ENCODE measurements at places on chromosomes 11 and 22.
A peak's percentile ranks its signal among the peaks of the same experiment; 100 is the strongest.

DNA sequence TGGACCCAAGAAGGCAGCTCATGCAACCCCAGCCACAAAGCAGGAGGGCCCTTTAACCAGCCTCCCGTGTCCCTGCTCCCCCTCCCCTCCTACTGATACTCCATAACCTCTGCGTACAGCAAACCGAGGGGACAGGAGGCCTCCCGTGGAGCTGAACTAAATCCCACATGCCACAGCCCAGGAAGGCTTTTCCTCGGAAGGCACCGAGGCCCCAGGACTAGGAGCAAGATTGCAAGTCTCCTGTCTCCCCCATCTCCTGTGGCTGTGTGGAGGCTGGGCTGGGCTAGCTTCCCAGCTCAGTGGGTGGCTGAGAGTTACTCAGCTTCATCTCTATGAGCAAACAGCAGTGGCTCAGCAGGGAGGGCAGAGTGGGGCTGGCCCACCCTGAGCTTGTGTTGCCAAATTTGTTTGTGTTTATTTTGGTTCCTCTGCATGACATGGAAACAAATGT, 62.7 kb upstream of the NECTIN1 start:
- peak; percentile 37 for DNase-seq

- DNase-seq, result peak; percentile 22
Measured at GRCh38 chr11:17250561-17251350, 25.8 kb upstream of the NUCB2 start.

DNA sequence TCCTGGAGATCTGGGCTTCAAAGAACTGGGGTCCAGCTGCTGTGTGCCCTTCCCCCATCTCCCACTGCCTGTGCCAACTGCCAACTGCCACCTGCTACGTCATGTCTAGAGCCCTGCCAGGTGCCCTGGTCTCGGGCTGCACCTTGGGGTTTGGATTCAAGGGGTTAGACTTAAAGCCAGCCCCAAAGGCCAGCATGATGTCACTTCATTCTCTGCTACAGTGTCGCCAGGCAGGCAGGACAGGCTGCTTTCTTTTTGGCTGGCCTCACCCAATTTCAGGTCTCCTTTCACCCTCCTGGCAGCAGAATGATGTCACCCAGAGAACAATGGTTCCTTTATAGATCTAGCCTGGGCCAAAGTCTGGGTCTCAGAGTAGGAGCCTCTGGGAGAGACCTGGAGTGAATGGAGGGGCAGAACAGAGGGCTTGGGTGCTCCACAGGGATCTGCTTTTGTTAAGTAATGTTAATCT, 79.5 kb upstream of the CRYBB3 start:
- no peak for DNase-seq

GRCh38 chr11:102546427-102546826, 15.9 kb upstream of the MMP7 start:
- DNase-seq, result no peak

GRCh38 chr22:35152316-35152715, 86.4 kb downstream of the ISX start:
- DNase-seq, result no peak

DNA sequence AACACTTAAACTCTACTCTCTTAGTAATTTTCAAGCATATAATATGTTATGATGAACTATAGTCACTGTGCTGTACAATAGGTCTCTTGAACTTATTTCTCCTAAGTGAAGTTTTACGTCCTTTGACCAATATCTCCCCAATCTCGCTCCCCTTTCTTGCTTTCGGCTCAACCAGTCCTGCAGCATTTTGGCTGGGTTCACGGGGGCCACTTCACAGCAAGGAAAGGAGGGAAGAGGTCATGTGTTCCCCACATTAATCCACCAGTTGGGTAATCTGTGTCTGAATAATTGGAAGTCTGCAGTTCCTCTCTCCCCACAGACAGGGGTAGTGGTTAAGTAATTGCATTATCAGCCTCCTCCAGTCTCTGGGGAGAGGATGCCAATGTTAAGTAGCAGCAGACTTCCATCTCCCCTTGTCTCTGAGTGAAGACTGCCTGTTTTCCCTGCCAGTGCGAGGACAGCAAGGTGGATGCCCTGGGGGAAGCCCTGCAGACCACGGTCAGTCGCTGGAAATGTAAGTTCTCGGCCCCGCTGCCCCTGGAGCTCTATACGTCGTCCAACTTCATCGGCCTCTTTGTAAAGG, 59.2 kb upstream of the CRTAM start:
- DNase-seq, result no peak

DNA sequence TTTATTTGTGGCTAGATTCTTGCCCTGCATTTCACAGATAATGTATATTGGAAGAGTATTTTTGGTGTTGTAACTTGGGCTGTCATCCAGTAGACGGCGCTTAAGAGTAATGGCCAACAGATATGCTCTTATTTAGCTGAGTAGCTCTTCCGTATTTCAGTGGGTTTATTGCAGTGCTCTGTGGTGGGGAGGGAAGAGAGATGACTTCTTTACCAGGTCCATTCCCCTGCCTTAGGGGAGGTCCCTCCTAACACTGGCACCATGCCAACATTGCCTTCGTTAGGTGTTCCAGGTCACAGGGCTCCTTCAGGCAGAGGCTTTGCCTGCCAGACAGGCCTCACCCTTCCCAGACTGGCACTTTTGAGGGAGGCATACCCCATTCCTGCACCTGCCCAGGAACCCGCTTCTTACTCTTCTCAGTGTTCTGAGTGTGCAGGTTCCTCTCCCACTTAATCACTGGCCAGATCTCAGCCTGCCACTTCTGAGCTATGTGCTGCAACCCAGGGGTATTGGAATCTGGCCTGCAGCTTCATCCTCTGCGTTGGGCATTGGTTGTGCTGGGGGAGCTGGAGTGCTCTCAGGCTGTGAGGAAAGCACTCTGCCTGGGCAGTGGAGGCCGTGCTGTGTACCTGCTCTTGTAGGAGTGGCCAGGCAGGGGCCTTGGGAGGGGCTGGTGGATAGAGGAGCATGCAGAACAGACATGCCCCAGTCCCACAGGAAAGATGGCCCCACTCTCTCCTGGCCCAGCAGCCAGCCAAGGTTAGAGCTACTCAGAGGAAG, 29.4 kb upstream of the SLN start:
- DNase-seq, result peak; percentile 44

- no peak for DNase-seq
Measured at GRCh38 chr11:134150195-134150903, 73.4 kb downstream of the NCAPD3 start.

DNA sequence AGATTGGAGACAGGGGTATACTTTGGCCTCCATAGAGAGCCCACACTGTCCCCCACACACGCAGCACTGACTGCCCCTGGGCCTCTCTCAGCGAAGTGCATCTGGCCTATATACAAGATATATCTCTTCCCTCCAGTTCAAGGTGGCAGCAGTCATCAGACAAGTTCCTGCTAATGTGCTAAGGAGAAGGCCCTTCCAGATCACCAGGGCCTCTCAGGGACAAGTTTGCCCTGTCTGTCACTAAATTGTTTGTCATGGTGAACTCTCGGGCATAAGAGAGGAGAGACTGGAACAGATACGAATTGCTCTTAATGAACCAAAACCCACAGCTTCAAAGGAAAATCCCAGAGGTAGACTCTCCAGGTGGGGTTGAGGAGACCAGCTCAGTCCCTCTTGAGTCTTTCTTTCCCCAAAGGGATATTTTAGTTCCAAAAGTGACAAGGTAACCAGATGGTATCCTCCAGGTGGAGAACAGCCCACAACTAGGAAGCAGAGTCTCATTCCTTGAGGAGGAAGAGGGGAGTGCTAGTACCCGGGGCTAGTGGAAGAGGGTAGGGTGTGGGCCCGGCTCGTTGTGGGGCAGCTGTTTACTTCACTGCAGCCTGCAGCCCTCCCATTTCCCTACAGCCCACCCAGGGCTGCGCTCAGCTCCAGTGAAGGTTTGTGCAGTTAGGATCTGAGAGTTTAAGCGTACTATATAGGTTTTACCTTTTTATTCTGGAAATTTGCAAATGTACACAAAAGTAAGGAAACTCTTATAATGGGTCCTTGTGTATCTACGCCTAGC, 2.2 kb upstream of the SLC35C1 start:
- no peak for DNase-seq

GRCh38 chr11:43578346-43579170, 102.0 kb upstream of the HSD17B12 start:
- peak; percentile 74 for DNase-seq

GRCh38 chr22:42719133-42719532, 1.5 kb downstream of the A4GALT start:
- no peak for DNase-seq

GRCh38 chr11:75380716-75381420, 18.4 kb upstream of the RPS3 start:
- DNase-seq, result no peak

- DNase-seq, result no peak
Measured at GRCh38 chr11:73383249-73384124, 7.3 kb downstream of the RELT start.

DNA sequence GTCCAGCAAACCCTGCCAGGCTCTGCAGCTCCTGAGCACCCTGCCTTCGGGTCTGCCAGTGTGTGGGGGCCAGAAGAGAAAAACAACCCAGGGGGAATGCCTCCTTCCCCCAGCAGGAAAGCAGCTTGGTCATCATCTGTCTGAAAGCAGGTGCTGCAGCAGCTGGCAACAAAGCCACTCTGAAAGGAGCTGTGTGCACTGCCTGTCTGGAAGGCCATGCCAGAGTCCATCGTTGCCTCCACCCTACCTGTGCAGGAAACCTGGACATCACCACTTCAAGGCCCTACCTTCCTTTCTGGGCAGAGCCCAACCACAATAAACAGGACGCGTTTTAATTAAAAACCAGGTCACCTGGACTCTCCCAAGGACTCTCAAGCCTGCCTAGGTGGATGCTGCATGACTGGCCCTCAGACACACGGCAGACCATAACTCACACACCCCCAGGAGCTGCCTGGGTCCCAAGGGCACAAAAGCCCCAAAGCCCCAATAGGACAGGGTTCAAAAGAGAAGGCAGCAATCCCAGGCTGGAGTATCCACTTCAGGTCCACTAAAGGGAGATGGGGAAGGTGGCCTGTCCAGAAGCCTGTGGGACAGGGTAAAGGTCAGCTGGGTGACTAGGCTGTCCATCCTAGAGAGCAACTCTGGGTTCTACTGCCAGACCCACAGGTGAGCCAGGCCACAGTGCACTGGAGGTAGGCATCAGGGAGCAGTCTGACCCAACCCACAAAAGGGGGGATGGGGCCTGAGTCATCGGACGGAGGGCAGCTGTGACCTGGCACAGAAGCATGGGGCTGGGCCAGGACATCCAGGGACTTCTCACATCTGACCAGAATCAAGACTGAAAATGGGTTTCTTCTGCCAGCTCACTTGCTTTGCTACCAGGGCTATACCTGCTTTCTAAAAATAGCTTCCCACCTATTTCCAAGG, 6.1 kb downstream of the GNB1L start:
- no peak for DNase-seq

DNA sequence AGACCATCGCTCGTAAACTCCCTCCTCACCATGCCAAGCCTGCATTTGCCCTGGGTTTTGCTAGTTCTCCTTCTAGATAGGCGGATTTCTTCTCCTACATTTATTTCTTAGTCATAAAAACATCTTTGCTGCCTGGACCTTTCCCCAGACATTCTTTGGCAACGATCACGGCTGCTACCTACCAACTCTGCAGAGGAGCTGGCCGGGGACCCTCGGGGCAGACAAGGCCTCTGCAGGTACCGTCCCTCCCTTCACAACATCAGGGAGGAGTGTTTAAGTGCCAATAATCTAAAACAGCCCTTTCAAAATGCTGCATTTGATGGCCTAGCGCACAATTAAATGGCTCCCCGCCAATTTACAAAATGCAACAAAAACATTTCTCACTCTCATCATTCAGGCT, 34.4 kb downstream of the BRD1 start:
- DNase-seq, result no peak

- DNase-seq, result peak; percentile 47
Measured at GRCh38 chr22:17159504-17159951, 451 bp upstream of the HDHD5 start.

DNA sequence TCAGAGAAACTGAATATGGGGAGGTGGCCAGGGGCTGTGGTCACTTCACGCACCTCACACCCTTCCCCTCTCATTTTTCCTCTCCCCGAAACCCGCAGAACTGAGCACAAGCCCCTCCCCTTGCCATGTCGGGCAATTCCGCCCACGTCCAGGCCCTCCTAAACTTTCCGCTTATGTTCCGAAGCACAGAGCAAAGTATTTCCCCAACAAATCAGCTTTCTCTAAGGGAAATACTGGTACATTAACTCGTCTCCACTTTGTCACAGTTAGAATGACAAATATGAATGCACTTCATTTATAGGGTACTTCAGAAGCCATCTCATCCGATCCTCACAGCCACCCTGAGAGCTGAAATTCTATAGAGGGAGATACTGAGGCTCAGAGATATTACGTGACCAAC, 94.7 kb upstream of the TMEM45B start:
- DNase-seq, result no peak

DNA sequence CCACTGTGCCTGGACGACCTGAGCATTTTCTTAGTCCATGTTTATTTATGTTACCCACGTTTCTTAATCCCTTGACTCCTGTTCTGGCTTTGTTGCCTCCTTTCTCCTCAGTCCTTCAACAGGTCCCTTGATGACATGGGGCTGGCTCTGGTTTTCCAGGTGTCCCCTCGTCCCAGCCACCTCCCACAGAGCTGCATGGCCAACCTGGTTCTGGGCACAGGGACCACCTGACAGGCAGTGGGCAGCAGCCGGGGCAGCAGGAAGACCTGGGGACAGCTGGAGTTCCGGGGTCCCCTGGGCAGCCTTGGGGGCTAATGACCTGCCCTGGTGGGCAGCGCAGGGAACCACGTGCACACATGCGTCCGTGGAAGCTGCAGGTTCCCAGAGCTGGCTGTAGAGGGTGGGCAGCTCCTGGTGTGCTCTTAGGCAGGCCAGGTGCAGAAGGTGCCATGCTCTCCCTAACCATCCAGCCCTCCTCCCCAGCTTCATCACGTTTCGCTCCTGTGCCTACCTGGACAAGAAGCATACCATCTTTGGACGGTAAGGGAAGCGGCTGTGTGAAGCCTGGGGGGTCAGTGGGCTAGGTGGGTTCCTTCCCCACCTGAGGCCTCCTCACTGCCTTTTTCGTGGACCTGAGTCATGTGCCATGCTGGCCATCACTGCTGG, 27.7 kb downstream of the PPIL2 start:
- no peak for DNase-seq
